ENCODE measurements at places on chromosomes 16 and 17.

- DNase-seq = no peak
Measured at GRCh38 chr16:368388-369158, 1.8 kb downstream of the MRPL28 start.

- DNase-seq = no peak
Measured at GRCh38 chr16:12600536-12601256, 203.0 kb downstream of the CPPED1 start.

DNA sequence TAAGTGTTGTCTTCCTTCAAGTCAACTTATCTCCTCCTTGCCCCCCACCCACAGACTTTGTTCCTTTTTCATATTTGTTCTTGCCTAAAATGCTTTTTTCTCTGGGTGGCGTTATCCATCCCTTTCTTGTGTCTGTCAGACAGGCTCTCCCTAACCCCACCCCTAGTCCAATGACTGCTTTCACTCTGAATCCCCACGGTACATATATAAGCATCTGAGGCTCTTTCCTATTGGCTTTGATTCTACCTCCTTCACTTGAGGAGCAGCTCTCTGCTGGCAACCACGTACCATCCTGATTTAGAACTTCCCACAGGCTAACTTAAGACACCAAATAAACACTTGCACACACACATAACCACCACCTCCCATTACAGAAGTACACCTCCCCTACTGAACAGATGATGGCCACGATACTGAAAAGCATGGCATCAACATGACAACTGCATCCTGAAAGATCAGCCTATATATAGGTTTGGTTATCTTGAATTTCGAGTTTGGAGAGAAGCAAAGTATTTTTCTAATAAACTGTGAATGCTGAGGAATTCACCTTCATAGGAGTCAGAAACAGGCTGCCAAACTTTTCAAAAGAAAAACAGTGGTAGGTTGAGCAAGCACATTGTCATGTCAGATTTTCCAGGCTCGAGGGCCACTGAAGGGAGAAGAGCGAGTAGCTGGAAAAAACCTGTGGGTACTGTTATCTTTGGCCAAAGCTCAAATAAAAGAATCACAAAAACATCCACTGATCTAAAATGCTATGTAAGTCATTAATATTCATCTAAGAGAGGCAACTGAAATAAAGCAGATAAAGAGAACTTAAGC is 24.3 kb downstream of the STAT3 start:
- DNase-seq = no peak

GRCh38 chr17:28841901-28842281 is 699 bp downstream of the FAM222B start:
- DNase-seq = peak; percentile 38

DNA sequence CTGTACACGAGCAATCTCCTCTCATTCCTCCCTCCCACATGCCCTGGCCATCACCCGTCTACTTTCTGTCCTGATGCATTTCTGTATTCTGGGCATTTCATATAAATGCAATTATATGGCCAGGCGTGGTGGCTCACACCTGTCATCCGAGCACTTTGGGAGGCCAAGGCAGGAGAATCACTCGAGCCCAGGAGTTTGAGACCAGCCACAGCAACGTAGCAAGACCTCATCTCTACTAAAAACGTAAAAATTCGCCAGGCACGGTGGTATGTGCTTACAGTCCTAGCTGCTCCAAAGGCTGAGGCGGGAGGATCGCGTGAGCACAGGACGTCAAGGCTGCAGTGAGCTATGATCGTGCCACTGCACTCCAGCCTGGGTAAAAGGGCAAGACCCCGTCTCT is 4.8 kb downstream of the MEAK7 start:
- DNase-seq = no peak

DNA sequence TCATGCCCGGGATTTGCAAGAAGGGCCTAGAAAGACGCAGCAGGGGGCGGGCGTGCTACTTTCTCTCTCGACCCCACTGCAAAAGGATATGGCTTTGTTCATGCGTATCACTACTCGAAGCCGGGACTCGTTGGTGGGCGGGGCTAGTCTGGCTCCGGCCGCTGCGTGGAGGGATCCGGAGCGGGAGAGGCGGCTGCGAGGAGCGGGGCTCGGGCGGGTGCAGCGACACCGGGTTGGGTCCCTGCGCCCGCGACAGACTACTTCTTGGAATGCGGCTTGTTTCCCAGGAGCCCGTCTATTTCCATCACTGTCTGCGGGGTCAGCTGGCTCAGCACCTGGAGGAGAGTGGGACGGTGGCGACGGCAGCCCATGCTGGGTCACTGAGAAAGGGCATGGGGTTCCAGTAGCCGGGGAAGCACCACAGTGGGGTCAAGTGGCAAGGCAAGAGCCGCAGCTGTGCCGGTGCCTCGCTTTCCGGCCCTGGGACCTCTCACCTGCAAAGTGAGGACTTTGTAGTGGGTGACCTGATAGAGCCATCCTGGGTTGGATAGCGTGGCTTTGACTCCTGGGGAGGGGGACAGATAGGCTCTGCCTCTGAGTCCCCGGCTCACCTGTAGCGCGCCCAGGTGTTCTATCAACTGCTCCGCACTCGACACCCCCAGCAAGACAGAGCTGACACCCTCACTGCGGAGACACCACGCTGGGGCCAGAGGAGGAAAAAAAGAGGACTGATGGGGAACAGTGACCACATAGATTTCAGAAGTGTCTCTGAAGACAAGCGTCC is 6.6 kb downstream of the KCNAB3 start:
- peak; percentile 32 for DNase-seq
